ENCODE measurements at places on chromosomes 2 and 18.
A peak's percentile ranks its signal among the peaks of the same experiment; 100 is the strongest.

DNA sequence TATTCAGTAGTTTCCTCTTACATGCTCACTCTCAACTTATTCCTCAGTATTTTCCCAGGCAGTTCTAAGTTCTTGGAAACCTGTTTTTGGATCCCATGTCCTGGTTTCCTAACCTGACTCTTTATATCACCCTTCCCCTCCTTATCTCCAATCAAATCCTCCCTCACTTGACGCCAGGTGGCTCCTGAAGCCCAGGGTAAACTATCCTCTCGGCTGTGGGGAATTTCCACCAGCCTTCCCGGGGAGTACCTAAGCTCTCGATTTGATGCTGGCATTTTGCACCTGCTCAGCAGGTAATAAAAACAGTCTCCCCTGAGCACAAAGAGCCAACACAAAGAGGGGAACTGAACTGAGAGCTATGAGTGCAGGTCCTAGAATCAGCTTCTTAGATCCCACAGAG lies 538.0 kb downstream of the SLC4A3 start:
- DNase-seq = no peak

DNA sequence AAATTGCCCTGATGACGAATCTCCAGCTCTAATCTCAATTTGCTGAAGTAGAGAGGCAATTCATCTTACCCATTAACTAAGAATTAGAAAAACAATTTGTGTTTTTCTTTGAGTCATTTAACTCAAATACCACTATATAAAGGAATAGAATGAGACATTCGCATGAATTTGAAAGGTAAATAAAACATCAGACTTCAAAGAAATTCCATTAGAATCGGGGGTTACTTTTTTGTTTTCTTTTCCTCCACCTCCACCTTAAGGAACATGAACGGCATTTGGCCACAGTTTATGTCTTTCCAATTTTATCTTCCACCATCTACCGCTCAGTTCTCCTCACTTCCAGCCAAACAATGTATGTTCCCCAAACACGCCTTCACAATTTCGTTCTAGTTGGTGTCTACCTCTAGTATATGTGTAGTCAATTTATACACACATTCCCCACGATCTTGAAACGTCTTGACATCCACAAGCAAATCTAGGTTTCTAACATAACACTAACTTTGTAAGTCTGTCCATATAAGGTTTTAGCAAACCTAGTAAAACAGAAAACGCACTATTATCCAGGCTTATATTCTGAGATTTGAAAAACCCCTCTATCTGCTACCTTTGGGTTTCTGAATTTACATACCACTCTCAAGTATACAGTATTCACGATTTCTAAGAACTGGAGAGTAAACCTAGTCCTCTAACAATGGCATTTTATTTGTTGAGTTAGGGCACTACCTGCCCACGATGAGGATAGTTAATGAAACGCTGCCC lies 1.2 kb upstream of the SMCHD1 start:
- DNase-seq = no peak

DNA sequence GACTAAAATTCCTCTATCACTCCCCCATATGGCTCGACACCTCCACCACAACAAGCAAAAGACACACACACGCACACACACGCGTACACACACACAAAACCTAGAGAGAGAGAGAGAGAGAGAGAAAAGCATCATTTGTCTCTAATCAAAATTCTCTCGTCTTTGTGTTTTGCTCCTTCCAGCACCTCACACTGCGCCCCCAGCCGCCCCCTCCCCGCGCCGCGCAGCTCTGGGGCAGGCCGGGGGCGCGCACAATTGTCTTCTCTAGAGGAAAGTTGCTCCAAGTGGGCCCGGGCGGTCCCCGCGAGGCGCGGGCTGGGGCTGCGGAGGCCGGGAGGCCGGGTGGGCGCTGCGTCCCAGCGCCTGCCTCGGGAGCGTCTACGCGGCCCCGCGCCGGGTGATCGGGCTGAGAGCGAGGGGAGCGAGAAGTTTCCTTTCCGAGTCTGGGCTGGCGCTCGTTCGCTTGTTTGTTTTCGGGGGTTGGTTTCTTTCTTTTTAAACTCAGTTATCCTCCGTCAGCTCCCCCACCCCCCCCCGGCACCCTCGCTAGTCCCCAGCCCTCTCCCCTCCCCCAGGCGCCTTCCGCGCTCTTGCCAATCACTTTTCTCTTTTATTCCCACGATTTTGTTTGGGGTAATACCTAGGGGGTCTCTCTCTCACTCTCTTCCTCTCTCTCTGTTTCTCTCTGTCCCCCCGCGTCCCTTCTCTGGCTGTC lies 4.1 kb downstream of the ZEB2 start:
- peak; percentile 10 for DNase-seq

- no peak for DNase-seq
Measured at GRCh38 chr2:46530639-46531038, 51.3 kb downstream of the TMEM247 start.

DNA sequence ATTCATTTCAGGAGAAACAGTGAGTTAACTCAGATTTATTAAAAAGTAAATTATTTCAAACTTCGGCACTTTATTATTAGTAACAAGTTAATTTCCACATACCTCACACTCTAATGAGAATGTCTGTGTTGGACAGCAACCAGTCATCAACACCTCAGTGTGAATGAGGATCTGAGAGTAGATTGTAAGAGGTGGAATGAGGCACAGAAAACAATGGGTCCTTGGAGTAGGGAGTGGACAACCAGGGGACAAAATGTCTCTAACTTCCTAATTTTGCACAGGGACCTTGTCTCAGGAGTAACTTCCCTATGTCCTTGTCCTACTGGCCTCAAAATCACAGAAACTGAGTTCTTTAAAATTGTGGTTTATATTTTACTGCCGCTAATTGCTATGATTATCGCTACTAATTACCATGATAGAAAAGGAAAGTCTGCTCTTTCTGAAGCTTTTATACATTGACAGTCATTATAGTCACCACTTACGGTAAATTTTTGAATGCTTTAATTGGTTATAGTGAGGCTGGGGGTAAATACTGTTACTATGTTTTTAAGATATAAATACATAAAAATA lies 82.2 kb upstream of the LRPPRC start:
- no peak for DNase-seq

DNA sequence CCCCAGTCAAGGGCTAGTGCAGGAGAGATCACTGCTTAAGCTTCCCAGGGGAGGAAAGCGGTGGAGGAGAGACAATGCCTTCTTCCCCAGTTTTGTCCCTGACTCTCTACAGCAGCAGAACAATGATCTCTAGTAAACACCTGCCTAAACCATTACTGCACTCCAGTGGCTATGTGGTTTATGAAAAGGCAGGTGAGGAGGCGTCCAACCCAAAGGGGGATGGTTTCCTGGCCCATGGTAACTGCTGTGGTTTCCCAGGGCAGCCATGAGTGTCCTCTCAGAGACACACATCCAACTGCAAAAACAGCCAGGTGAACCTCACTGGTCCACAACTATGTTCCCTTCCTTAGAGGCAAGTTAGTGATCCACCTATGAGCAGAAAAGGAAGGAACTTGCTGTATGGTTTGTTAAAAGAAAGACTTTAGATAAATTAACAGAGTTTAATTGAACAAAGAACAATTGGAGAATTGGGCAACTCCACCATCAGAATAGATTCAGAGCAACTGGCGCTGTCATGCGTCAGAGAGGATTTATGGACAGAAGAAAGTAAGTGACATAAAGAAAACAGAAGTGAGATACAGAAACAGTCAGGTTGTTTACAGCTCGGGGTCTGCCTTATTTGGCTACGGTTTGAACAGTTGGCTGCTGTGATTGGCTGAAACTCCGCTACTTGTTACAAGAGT lies 4.8 kb upstream of the TTC39C start:
- no peak for DNase-seq

DNA sequence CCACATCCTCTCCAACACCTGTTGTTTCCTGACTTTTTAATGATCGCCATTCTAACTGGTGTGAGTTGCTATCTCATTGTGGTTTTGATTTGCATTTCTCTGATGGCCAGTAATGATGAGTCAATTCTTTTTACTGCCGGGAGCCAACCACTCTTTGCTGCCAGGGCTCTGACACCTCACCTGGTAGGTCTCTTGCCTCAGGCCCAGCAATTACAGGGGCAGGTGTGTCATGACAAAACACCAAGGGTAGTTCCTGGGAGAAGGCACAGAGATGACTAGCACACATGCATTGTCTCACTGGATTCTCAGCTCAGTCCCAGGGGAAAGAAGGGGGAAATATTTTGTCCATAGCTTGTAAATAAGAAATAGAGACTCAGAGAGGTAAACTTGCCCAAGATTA lies 122.3 kb downstream of the CHST9 start:
- no peak for DNase-seq

GRCh38 chr2:226515344-226516055 lies 284.1 kb downstream of the IRS1 start:
- DNase-seq = no peak

DNA sequence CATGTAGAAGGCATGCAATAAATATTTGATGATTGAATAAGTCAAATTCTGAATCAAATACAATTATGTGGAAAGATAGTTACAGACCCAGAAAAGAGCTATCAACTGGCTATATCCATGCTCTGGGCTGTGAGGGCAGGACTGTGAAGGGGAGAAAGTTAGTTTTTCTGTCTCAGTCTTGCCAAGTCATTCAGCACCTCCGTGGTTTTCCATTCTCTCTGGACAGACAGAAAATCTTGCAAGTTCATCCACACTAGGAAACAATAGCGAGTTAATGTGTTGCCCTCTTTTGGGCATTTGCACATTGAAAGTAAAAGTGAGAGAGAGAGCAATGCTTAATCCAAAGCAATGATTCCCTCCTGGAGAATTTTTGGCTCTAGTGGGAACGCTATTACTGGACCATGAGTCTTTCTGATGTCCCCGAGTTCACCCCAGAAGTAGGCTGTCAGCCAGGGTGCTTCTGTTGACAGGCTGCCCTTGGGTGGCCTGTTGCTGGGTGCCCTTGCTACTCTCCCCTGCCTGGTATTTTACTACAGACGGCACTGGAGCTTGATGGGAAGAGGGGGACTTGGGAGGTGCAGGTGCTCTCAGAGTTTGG lies 238.3 kb downstream of the LOXHD1 start:
- DNase-seq = no peak

- no peak for DNase-seq
Measured at GRCh38 chr2:158958365-158958764, 10.1 kb upstream of the TANC1 start.

DNA sequence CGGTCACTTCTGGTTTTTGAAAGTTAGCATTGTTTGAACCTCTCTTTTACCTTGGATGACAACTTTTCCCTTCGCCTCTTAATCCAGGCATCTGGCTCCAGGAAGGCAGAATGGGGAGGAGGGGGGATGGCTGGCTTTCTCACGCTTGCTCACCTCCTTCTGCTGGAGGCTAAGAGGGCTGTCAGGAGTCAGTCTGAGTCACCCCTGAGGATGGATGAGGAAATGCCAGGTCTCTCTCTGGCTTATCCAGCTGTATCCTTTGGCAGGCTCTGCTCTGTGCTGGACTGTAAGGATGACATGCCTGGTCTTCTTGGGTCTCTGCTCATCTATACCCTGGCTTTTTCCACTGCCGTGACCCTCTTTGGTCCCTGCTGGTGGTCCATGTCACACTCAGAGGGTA lies 142.9 kb upstream of the GYPC start:
- DNase-seq = no peak

DNA sequence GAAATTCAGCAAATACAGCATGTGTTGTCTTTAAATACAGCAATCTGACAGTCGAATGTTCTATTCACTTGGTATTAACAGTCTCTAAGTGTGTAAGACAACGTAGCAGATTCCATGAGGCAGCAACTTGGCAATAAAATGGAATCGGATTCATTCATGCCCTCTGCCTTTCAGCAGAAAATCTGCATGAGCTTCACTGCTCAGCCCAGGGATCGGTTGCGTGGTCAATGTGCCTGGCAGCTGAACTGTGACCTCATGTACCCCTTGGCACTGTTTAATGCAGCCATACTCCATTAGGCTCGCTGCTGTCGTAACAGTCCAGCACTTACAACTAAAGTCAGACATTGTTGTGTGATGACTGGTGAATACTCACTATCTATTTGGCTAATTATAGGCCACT lies 17.7 kb upstream of the RGPD4 start:
- no peak for DNase-seq

- DNase-seq = no peak
Measured at GRCh38 chr2:50133766-50134165, 898.2 kb downstream of the NRXN1 start.

- no peak for DNase-seq
Measured at GRCh38 chr2:162317058-162317742, 1.3 kb downstream of the IFIH1 start.

Measured in NCI-H1048 (cell line).